ENCODE measurements at places on chromosomes 1 and 21.

GRCh38 chr1:18240906-18241305 is 133.3 kb downstream of the IGSF21 start:
- DNase-seq: no peak

GRCh38 chr1:236689713-236690569 is 3.6 kb downstream of the ACTN2 start:
- DNase-seq: no peak

DNA sequence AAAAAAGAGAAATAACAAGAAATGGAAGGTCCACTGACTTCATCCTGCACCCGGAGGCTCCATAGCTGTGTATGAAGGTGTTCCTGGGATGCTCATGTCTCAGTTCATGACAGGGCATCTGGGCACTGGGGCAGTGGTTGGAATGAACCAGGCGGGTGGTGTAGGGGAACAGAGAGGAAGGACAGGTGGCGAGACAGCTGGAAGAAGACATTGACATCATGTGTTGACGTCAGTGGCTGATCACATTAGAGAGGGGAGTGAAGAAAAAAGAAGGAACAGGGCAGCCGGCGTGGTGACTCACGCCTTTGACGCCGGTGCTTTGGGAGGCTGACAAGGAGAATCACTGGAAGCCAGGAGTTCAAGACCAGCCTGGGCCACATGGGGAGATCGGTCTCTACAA is 50.1 kb downstream of the HUNK start:
- DNase-seq: no peak

- no peak for DNase-seq
Observed at GRCh38 chr1:15171271-15171908, 17.8 kb downstream of the TMEM51 start.

GRCh38 chr1:15946571-15947381 is 29.1 kb downstream of the ZBTB17 start:
- DNase-seq: no peak

DNA sequence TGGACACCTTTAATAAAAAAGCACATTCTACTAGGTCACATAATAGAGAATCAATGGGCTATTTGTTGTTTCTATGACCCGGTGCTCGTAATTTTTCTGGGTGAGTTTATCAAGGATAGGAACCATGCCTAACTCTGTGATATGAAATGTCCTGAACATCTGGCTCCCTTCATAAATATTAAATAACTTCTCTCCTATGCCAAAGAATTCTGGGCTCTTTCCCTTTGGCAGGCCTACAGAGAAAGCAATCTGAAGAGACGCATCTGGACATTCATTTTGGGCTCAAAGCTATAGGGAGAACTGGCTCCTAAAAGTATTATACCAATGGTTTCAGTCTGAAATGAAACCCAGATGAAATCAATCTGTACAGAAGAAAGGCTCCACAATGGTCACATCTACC is 38.8 kb upstream of the ANGPTL7 start:
- no peak for DNase-seq

DNA sequence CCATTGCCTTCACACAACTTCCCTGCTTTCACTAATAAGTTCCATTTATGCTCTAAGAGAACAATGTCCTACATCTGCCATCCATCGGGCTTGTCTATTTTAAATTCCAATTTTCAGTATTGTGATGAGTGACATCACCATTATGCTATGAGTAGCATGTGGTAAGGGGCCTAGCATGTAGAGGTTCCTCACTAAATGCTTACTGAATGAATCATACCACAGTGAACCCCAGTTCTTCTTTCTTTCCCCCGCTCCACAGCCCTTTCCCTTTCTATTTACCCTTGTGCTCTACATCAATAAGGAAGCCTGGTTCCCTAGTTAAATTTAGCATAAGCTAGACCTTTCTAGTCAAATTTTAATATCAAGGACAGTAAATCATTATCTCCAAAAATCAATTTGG is 195.0 kb upstream of the RGS18 start:
- DNase-seq: no peak

- no peak for DNase-seq
Observed at GRCh38 chr1:92820024-92820423, 11.8 kb upstream of the RPL5 start.

GRCh38 chr1:35573198-35574124 is at the start of gene TFAP2E:
Gene TFAP2E, plus strand, starts transcription at chr1:35573314. Its CDS starts 264 bp downstream, at chr1:35573578.
- no peak for DNase-seq

GRCh38 chr1:109769330-109770078 is 5.8 kb upstream of the EPS8L3 start:
- no peak for DNase-seq

GRCh38 chr1:183551924-183552323 is 38.3 kb downstream of the NCF2 start:
- DNase-seq: no peak

DNA sequence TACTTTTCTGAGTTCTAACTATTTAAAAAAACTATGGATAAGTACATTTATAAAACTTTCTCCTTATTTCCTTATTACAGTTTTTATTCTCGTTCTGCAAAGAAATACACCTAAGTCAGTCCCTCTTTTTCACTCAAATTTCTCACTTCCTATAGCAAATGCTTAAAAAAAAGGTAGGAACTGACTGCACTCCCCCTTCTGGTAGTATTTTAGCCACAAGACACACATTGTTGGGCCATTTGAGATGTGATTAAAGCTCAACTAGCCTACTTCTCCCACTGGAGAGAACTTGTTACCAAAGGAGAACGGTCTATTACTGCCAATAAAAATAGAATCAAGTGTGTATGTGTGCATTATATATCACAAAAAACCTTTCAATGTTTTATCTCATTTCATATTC is 521.9 kb upstream of the PRMT6 start:
- no peak for DNase-seq

GRCh38 chr1:167093846-167094516 is at the start of gene STYXL2:
Gene STYXL2, plus strand, starts transcription at chr1:167094075. Its CDS starts 775 bp downstream, at chr1:167094850.
- DNase-seq: no peak
